ENCODE measurements at places on chromosomes 11 and 22.

- no peak for DNase-seq
Measured at GRCh38 chr11:75593286-75593915, 31.3 kb downstream of the SERPINH1 start.

- DNase-seq: no peak
Measured at GRCh38 chr11:12043221-12043620, 34.8 kb upstream of the DKK3 start.

- no peak for DNase-seq
Measured at GRCh38 chr22:49937758-49938564, 19.5 kb downstream of the CRELD2 start.

GRCh38 chr11:19092342-19092741 lies 24.6 kb upstream of the ZDHHC13 start:
- DNase-seq: no peak

- DNase-seq: no peak
Measured at GRCh38 chr11:40037005-40037404, 1422.4 kb downstream of the LRRC4C start.

DNA sequence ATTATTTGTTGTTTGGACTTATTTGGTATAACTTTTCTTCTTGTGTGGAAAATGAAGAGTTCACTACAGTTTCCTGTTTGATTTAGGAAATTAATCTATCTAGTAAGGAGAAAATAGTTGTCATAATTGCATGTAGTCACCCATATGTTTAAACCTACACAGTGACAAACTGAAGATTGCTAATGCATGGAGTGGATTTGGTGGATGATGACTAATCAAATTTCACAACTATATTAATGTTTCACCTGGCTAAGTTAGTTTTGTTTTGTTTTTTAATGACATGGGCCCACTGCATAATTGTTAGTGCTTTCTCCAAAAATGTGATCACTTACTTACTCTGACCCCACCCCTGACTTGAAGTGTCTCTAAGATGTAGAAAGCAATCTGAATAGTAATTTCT lies 170.6 kb downstream of the DYNC2H1 start:
- DNase-seq: no peak

GRCh38 chr11:96706761-96707160 lies 316.9 kb downstream of the JRKL start:
- DNase-seq: no peak

DNA sequence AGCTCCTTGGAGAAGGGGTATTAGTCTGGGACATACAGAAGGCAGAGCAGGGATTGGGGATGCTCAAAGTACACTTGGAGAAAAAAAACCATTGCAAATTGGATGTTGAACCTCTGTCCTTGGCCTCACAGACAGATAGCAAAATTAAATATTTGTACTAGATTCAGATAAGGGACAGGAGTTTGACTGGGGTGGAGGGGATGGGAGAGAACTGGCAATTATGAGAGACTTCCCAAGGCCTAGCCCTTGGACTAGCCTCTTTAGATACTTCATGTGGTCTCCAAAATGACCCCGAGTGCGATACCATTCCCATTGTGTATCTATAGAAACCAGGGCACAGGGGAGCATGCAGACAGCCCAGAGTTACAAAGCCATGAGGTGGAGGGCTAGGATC lies 15.5 kb downstream of the DGAT2 start:
- DNase-seq: no peak

DNA sequence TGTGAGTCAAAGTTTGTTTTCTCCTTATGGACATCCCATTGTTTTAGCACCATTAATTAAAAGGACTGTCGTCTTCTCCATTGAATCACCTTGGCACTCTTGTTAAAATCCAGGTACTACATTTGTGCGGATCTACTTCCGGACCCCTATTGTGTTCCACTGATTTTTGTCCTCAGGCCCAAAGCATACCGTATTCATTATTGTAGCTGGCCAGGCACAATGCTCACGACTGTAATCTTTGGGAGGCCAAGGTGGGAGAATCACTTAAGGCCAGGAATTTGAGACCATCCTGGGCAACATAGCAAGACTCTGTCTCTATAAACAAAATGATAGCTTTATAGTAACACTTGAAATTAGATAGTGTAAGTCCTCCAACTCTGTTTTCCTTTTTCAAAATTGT lies 8.9 kb upstream of the GNB1L start:
- no peak for DNase-seq

Measured in NCI-H526 (cell line).